ENCODE measurements at places on chromosomes 1 and 21.

GRCh38 chr1:30830537-30830936 lies 73.0 kb upstream of the LAPTM5 start:
- H3K27ac ChIP-seq, result no peak overlapping the region
- no peak for DNase-seq
- peaks cover 11% of the 10 kb centered on the region for H3K27me3 ChIP-seq

DNA sequence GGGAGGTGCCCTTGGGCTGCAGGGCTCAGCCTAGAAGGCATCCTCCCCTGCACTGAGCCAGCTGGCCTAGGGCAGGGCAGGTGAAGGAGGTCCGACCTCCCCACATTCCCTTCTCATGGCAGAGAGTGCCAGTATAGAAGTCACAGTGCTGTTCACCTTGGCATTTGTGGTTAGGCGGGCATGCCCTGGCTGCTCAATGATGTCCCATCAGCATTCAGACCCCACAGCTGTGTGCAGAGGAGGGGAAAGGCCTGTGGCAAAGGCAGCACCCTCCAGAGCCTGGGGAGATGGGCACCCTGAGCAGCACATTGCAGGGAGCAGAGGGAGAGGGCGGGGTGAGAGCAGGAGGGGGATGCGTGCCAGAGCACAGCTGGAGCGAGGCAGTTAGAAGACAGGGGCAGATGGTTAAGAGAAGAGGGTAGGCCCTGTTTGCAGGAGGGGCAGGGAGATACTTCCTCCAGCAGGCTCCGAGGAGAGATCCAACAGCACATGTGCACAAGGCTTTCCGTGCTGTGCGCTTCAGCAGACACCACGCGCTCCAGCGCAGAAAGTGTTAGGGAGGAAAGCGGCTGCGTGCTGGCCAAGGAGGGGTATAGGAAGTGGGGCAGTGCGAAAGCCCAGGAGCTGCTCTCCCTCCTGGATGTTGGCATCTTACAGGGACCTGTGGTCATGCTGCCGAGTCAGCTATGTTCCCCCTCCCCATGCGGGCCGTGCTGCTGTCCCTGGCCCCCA lies 43.7 kb upstream of the COL6A1 start:
- H3K4me1 ChIP-seq, result peaks cover 3% of the 10 kb centered on the region
- H3K4me3 ChIP-seq, result no peak overlapping the region
- no peak for DNase-seq
- peaks cover 2% of the 10 kb centered on the region for H3K36me3 ChIP-seq
- no peak overlapping the region for H3K27ac ChIP-seq

GRCh38 chr1:85582687-85583591 lies 2.4 kb downstream of the CCN1 start:
- H3K4me1 ChIP-seq, result peaks cover 61% of the 10 kb centered on the region
- peak overlapping the region; percentile 97 for H3K4me3 ChIP-seq
- H3K27me3 ChIP-seq, result no peaks in the 10 kb centered on the region
- H3K36me3 ChIP-seq, result peaks cover 22% of the 10 kb centered on the region
- H3K27ac ChIP-seq, result peak overlapping the region; percentile 99

- peaks cover 7% of the 10 kb centered on the region for H3K4me1 ChIP-seq
- no peaks in the 10 kb centered on the region for H3K27me3 ChIP-seq
- peak overlapping the region; percentile 72 for H3K4me3 ChIP-seq
- peak; percentile 88 for DNase-seq
Observed at GRCh38 chr1:32612189-32612881, 38.0 kb downstream of the ZBTB8OS start.

DNA sequence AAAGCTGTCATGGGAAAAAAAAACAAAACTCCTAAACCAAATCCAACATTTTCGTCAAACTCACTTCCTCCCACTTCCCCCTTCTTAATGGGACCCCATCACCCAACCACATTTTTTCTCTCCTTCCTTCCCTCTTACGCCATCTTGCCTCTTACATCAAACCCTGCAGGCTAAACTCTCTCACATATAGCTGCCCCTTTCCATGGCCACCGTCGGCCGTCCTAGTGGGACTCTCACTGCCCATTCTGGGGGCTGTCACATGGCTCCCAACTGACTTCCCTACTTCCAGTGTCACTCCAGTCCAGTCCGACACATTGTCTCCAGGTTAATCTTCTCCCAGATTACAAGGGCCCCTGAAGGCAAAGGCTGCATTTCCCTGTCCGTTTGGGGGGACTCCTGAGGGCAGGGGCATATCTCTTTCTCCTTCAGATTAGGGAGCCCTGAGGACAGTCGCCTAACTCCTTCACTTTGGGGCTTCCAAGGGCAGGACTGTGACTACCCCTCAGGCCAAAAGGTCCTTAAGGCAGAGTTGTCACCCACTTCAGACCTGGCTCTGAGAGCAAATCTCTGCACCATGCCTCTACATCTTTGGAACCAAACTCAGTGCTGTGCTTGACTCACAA lies 658 bp downstream of the UBXN11 start:
- H3K27me3 ChIP-seq, result no peaks in the 10 kb centered on the region
- H3K36me3 ChIP-seq, result no peaks in the 10 kb centered on the region
- peak overlapping the region; percentile 98 for H3K4me3 ChIP-seq
- peak overlapping the region; percentile 94 for H3K27ac ChIP-seq
- DNase-seq, result no peak

DNA sequence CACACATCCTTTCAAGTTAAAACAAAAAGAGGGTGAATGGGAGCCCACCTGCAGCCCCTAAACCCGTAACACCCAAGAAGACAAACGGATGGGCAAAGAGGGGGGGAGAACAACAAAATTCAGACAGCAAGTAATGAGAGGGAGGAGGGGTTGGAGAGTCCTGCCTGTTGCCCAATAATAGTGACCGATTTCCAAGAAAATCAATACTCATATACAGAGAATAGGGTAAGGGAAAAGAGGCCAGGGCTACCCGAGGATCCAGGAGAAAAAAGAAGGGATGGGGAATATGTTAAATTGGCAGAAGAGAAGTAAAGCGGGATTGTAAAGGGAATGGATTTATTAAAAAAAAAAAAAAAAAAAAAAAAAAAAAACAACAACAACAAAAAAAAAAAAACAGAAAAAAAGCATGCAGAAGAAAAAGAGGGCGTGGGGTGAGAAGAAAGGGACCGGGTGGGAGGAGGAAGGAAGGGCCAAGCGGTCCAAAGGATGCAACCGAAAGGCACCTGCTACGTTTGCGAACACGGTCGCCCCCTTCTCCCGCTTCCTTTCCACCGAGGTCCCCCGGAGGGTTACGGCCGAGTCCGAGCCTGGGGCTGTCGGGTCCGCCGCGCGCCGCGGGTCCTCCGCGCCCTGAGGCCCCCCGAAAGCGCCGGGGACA lies 930 bp downstream of the SLC30A10 start:
- H3K4me1 ChIP-seq, result peaks cover 14% of the 10 kb centered on the region
- DNase-seq, result no peak
- H3K4me3 ChIP-seq, result peak overlapping the region; percentile 70

- no peak overlapping the region for H3K4me3 ChIP-seq
- H3K27ac ChIP-seq, result no peak overlapping the region
- DNase-seq, result no peak
- no peaks in the 10 kb centered on the region for H3K27me3 ChIP-seq
- H3K4me1 ChIP-seq, result peaks cover 2% of the 10 kb centered on the region
Observed at GRCh38 chr1:214637722-214638458, 34.9 kb downstream of the CENPF start.

DNA sequence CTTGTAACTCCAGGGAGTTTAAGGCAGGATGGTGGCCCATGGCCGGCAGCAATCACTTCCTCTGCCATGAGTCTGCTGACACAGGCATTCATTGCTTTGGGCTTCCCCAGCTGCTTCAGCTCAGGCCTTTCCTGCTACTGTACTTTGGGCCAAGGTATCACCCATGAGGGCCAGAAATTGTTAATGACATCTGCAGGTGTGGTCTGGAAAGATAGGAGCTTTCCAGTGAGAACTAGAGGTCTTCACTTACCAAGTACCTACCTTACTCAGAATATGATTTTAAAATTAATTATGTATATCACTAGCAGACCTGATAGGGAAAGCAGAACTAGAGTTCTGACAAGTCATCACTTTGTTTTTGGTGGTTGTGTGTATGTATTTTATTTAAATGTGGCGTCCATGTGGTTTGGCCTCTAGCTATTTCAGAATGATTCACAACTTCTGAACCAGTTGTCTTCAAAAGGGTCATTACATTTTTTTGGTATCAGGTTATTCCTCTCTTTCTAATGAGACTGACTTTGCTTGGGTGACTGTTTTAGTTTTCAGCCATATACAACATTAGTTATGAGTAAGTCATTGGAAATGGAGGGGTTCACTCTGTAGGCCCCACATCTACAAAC lies 2.7 kb downstream of the RGL1 start:
- DNase-seq, result no peak
- peaks cover 76% of the 10 kb centered on the region for H3K4me1 ChIP-seq
- H3K36me3 ChIP-seq, result peaks cover 30% of the 10 kb centered on the region
- H3K27me3 ChIP-seq, result no peaks in the 10 kb centered on the region

- DNase-seq, result no peak
- H3K4me3 ChIP-seq, result no peak overlapping the region
- H3K4me1 ChIP-seq, result no peaks in the 10 kb centered on the region
- peaks cover 21% of the 10 kb centered on the region for H3K27me3 ChIP-seq
- no peak overlapping the region for H3K27ac ChIP-seq
- no peaks in the 10 kb centered on the region for H3K36me3 ChIP-seq
Observed at GRCh38 chr21:29786496-29787360, 153.1 kb downstream of the GRIK1 start.

DNA sequence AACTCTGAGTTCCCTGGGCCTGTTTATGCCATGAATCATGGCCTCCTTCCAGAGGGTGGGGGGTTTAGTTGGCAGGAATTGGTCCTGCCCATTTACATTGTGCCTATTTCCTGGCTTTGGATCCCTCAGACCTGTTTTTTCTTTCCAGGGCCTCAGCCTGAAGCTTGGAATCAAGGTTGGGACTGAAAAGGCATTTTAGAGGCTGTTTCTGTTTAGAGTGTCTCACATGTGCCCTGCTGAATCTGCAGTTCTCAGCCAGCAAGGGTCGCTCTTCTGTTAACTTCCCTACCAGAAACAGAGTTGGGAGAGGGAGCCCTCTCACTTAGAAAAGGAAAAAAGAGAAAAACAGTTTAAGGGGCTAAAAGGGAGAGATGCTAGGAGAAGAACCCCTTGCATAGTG lies 191.1 kb downstream of the PTPRC start:
- H3K36me3 ChIP-seq, result peaks cover 7% of the 10 kb centered on the region
- H3K27me3 ChIP-seq, result no peaks in the 10 kb centered on the region
- no peak overlapping the region for H3K27ac ChIP-seq
- no peak for DNase-seq

GRCh38 chr1:169461390-169462000 lies 24.2 kb downstream of the SLC19A2 start:
- no peak overlapping the region for H3K27ac ChIP-seq
- peaks cover 12% of the 10 kb centered on the region for H3K27me3 ChIP-seq
- no peak overlapping the region for H3K4me3 ChIP-seq
- H3K4me1 ChIP-seq, result peaks cover 2% of the 10 kb centered on the region

GRCh38 chr1:198677871-198678270 lies 39.0 kb downstream of the PTPRC start:
- H3K4me1 ChIP-seq, result peaks cover 24% of the 10 kb centered on the region
- DNase-seq, result no peak
- no peaks in the 10 kb centered on the region for H3K36me3 ChIP-seq
- H3K27ac ChIP-seq, result no peak overlapping the region
- no peak overlapping the region for H3K4me3 ChIP-seq

DNA sequence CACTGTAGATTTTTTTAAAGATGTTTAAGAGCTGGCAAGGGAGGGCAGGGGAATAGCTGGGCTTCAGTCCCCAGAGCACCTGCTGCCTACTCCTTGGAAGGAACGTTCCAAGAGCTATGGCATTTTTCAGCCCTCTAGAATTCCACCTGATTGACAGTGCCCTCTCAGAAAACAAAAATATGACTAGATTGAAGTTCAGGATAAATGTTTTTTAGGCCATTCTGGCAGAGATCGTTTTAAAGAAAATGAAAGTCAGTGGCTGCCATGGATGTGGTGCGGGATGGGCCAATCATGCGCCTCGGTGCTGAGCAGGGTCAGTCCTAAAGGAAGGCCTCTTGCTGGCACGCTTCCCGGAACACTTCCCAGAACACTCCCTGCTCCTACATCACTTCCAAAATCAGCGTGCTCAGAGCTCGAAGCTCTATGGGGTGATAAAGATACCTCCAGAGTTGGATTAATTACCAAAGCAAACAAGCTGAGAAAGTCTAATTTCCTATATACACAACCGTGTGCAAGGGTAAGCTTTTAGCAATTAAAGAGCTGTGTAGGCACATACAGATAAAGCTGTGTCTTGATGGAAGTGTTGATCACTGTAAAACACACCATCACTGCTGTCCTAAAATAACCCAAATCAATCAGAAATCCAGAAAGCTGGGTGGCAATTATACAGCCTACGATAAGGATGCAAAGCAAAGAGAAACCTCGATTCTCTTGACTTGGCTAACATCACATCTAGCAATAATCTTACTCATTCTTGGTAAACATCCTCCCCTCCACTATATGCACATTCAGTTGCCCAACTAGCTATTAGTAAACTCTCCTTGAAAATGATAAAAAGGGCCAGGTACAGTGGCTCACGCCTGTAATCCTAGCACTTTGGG lies 34.6 kb downstream of the TGFBR3 start:
- no peak for DNase-seq
- H3K4me1 ChIP-seq, result peaks cover 19% of the 10 kb centered on the region
- peak overlapping the region; percentile 86 for H3K27ac ChIP-seq
- H3K36me3 ChIP-seq, result no peaks in the 10 kb centered on the region

- DNase-seq, result no peak
- H3K27ac ChIP-seq, result no peak overlapping the region
- H3K4me3 ChIP-seq, result no peak overlapping the region
- H3K36me3 ChIP-seq, result no peaks in the 10 kb centered on the region
- peaks cover 15% of the 10 kb centered on the region for H3K27me3 ChIP-seq
Observed at GRCh38 chr1:44707959-44708831, 22.8 kb downstream of the RNU5D-1 start.

DNA sequence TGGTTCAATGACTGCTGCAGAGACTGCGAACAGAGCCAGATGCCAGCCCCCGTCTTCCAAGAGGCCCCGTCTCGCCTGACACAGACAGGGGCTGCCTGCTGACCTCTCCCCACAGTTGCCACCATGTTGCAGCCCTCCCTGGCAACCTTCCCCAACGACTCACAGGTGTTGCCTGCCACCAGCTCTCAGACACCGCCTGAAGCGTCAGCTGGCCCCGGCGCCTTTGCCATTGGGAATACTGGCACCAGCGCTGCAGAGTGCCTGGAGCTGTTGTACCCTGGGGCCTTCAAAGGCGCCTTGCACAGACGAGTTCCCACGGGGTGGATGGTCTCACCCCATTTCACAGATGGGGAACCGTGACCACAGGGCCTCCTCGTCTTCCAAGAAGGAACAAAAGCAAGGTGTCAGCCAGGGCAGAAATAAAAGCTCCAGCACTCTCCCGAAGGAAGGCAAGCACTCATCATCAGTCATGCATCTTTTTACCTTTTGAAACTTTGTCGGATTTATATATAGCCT lies 167.0 kb downstream of the ADSS2 start:
- peak; percentile 75 for DNase-seq
- no peaks in the 10 kb centered on the region for H3K36me3 ChIP-seq
- no peaks in the 10 kb centered on the region for H3K27me3 ChIP-seq
- no peak overlapping the region for H3K4me3 ChIP-seq
- no peak overlapping the region for H3K27ac ChIP-seq

All from osteocyte (in vitro differentiated cells).